Right hindlimb (tissue), 1 donor: ENCODE measurements at places on chromosomes 1 and 21.

- DNase-seq = no peak
Observed at GRCh38 chr1:237318748-237319147, 276.8 kb downstream of the RYR2 start.

DNA sequence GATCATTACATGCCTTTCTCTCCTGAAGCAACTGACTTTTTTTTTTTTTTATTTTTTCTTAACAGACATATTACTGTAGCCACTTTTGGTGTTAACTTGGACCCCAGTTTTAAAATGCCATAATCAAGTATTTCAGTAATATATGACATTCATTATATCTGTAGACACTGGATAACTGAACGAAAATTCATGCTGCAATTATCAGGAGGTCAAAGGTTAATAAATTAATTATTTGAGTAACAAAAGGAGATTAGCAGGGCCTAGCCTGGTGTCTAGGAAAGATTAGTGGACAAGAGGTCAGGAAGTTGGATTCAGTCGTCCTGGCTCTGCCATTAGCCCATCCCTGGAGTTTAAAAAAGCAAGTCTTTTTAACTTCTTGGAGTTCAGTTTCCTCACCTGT, 168.1 kb downstream of the TGFBR3 start:
- no peak for DNase-seq

DNA sequence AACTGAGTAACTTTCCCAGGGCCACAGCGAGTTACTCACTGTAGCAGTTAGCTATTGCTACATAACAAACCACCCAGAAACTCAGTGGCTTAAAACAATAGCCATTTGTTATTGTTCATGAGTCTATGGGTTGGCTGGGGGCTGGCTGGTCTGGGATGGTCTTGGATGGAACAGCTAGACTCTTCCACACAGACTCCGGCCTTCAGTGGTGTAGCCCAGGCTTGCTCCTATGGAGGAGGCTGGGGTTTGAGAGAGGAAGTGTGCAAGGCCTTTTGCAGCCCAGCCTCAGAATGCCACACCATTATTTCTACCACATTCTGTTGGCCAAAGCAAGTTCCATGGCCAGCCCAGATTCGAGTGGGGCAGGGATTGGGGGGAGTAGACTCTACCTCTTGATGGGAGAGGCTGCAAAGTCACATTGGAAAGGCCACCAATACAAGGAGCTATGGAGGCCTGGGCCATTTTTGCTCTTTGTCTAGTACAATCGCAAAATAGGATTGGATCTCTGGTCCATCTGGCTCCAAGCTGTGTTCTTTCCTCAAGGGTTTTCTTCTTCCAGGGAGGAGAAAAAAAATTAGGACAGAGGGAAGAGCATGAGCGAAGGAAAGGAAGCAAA, 37.5 kb upstream of the TTC22 start:
- no peak for DNase-seq

DNA sequence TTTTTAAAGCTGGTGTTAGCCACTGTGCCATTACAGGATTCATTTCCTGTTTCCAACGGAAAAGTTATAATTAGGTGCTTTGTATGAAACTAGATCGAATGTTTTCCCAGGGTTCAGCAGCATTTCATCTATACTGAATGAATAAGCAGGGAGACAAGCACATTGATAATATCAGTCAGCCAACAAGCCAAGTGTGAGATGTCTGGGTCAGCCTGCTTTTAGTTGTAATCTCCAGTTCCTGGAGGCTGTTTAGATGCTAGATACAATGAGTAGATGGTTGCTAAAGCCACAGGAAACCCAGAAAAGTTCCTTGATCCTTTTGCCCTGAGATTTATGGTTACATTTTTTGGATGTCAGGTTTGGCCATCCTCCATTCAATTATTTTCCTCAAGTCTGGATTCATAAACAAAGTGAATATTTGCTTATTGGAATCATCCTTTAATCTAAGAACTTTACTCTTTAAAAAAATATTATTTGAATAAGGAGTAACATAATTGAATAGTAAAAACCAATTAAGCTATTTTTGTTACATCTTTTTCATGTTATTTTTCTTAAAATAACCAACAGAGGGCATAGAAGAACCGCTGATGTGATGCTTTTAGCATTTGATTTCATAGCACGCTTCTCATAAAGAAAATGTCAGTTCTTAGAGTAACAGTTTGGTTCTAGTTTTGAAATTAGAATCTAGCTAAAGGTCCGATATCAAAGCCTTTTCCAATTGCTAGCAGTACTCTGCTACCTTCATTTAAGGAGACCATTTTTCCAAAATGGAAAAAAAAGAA, 76.6 kb downstream of the HSPA13 start:
- DNase-seq = no peak
